H9 (cell line): ENCODE measurements at places on chromosomes 2 and 18.
A peak's percentile ranks its signal among the peaks of the same experiment; 100 is the strongest.

DNA sequence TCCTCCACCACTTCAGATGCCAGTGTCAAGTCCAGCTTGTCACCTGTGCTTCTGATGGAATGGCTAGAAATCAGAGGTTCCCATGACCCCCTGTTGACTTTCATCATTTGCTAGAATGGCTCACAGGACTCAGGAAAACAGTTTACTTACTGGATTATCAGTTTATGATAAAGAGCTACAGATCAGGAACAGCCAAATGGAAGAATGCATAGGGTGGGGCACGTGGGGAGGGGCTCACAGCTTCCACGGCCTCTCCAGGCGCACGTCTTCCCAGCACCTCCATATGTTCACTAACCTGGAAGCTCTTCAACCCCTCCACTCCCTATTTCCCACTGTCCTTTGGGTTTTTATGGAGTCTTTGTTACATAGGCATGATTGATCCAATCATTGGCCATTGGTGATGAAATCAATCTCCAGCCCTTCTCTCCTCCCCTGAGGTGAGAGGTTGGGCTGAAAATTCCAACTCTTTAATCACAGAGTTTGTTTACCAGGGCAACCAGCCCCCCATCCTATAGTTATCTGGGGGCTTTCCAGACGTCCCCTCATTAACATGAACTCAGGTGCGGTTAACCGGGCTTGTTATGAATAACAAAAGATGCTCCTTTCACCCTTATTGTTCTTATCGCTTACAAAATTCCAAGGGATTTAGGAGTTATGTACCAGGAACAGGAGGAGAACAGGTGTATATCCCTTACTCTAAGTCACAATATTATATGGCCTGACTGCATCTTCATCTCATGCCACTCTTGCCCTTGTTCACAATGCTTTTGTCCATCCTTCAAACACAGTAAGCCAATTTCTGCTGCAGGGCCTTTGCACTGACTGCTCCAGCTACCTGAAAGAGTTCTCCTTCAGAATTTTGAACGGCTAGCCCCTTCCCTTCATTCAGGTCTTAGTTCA is 35.2 kb downstream of the ANXA4 start:
- no peak for DNase-seq

DNA sequence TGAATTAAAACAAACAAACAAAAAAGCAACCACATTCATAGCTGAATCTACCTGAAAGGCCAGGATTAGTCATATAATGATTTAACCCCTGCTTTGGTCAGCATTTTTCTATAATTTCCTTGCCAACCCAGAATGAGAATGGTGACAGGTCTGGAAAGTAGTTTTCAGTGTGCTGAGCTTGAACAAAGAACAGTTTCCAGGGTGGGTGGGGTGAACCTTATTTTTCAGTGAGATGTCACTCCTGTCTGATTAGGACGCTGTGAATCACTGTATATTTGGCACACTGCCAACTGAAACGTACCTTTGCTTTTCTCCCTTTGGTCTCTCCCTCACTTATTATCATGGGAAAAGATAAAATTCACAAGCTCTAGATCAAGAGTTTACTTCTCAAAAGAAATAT is 35.0 kb upstream of the DSC1 start:
- no peak for DNase-seq

DNA sequence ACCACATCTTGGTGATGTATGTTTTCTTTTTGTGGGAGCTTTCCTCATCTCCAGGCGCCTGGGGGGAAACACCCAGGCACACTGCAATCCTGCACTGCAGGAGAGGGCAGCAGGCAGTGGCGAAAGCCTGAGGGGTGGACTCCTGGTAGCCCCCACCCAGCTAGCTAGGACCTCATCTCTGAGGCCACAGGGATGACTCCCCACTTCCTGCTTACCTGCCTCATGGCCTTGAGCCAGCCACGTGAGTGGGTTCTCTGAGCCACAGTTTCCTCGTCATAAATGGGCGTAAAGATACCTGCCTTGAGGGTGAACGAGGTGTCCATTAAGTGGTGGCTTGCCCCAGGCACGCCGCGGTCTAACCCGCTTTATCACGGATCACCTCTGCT is 19.1 kb downstream of the TRAF3IP1 start:
- no peak for DNase-seq

DNA sequence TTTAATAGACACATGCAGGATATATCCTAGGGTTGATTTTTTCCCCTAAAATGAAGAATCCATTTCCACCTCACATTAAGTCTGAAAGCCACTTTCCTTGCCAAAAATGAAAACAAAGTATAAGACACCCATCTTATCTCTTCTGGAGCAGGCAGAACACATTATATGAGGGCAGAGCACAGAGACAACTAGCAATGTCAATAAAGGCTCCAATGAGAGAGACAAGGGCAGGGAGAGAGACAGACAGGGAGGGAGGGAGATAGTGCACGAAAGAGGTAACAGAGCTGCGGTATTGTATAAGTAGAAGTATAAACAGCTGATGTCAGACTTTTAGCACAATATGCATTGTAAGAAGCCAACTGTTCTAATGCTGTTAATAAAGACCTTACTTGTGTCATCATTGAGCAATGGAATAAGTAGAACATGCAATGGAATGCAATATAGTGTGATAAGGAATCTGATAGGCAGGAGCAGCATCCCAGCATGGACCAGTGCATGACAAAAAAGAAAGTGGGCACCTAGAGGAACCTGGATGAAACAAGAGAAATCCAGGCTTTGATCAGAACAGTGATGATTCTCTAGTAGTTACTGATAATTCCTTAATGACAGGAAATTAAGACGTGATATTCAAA is 150.6 kb upstream of the TCF4 start:
- no peak for DNase-seq

GRCh38 chr2:215557701-215558100 is 121.8 kb upstream of the FN1 start:
- DNase-seq, result no peak

DNA sequence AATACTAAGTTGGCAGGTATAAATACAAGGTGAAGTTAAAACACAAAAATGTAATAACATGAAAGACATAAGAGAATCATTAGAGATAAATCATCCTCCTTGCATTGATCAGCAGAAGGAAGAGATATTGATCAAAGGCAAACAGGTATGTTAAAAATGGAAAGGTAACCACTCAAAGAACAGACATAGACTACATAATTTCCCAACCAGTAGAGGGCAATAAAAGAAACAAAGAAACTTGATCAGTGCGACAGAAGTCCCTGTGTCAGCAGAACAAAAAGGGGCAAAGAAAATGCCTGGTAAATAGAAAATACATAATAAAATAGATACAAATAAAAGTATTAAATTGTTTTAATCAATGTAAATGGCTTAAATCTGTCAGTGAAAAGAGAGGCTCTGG is 53.6 kb downstream of the FAM228A start:
- no peak for DNase-seq

GRCh38 chr2:104965900-104966299 is 72.0 kb upstream of the MRPS9 start:
- peak; percentile 41 for DNase-seq

- DNase-seq, result no peak
Measured at GRCh38 chr18:79973517-79973916, 9.1 kb downstream of the HSBP1L1 start.

- DNase-seq, result no peak
Measured at GRCh38 chr2:44267796-44268648, 7.3 kb upstream of the SLC3A1 start.

- DNase-seq, result no peak
Measured at GRCh38 chr2:100670232-100670631, 107.4 kb downstream of the PDCL3 start.

DNA sequence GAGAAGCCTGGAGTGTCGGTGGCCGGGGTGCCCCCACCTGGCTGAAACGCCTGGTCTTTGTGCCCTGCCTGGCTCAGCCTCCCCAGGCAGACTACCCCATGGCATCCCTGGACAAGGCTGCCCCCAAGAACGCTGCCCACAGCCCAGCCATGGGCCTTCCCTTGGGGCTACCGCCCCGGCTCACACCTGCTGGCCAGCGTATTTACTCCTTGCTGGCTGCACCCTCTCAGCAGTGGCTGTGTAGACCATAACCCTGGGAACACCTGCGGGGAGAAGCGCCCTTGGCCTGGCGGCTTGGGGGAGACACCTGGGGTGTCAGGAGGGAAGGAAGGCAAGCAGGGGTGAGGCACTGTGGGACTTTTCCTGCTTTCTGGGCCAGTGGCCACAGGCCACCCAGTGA is 17.3 kb downstream of the CAPN10 start:
- no peak for DNase-seq

GRCh38 chr2:24176326-24176725 is 1.5 kb downstream of the FAM228A start:
- DNase-seq, result no peak

GRCh38 chr18:57107140-57107832 is 39.6 kb upstream of the BOD1L2 start:
- DNase-seq, result no peak

GRCh38 chr18:48409591-48410094 is 460 bp upstream of the ZBTB7C start:
- DNase-seq, result peak; percentile 44

DNA sequence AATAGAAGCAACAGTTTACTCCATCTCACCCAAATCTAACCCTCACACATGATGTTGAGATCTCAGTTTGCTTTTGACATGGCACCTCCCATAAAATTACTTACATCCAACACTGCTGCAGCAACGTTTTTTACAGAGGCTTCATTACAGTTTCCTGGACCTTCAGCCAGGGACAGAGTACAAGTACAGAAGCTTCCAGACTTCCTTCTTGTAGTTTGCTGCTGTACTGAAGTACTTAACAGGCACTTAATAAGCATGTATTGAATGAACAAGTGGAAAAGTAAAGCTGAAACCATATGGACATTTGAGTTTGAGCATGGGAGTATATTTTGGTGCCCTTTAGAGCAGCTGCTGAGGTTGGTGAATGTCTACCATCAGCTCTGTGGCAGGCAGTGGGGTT is 514.2 kb downstream of the PTPRM start:
- no peak for DNase-seq

- no peak for DNase-seq
Measured at GRCh38 chr2:65576861-65577601, 144.6 kb upstream of the SPRED2 start.

DNA sequence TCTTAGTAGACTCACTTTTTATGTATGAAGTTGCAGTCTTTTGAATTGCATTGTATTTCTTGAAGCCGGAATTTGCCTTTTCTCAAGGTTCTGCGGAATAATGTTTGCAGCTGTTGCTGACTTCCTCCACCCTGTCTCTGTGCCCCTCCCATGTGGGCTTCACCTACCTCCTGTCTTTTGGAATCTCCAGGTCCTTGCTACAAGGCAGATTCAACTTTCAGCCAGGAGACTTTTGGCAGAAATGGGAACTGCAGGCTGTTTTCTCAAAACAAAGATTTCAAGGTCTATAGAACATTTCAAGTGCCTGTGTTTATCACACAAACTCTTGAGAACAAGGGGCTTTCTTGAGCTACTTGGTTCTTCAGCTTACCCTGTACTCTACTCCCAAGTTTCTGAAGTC is 25.6 kb downstream of the ZNF236 start:
- DNase-seq, result peak; percentile 61

- no peak for DNase-seq
Measured at GRCh38 chr2:234038076-234038802, 12.3 kb upstream of the SPP2 start.

DNA sequence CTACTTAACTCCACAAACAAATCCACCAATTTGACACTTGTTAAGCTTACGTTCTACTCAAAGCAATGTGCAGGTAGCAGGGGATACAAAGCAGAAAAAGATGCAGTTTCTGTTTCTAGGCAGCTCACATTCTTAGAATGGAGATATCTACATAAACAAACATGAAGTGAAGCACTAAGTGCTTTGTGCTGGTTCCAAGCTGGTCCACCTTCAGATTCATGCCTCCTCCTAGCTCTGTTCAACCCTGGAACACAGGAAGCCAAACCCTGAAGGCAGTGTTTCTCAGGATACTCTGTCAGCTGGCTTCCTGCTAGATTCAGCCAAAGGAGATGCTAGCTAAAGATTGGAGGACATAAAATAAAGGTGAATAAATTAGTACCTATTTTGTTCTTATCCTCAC is 55.3 kb upstream of the NOL4 start:
- no peak for DNase-seq

DNA sequence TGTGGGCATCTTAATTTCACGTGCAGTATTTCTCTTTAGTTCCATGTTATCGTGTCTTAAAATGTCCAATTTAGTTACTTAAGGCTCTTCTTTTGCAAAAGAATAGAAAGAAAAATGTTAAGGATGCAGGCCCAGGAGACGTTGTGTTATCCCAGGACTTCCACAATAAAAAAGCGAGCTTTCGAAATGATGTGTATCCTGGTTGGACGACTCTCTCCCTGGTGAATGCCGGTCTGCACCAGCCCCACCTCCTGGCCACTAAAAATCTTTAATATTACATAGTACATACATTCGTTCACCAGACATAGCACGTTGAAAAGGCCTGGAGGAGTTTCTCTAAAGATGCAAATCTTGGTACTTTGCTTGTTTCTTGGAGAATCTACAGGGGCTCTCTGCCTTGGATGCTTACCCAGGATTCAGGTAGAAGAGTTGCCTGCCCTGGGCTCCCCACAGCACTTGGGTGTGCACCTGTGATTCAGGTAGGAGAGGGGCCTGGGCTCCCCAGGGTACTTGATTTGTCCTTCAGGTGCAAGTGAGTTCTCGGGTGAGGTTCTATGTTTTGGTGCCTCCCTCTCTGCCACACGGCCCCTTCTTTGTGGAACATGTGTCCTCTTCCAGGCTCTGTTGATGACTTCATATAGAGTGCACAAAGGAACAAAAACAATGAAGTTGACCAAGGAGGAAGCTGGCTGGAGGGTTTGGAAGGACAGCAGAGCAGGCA is 26.6 kb downstream of the TWIST2 start:
- DNase-seq, result no peak

DNA sequence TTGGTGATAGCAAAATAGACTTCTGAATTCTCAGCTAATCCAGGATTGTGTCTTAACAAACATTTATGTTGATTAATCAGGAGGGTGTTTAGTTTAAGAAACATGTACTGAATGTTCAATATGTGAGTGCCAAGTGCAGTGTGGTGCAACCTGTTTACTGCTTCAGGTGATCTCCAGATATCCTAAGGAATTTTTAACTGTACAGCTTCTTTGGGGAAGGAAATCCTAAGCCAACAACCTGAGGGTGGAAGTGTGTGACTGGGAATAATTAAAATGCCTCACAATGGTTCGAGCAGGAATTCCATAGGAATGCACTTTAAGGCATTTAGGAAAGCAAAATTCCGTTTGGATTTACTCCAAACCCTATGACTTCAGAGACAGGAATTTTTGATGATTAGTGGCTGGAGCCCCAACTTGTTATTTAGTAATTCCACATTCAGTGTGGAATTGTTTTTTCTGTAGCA is 16.4 kb downstream of the CRIM1 start:
- no peak for DNase-seq

GRCh38 chr2:67156796-67157195 is 240.3 kb upstream of the ETAA1 start:
- no peak for DNase-seq
